Gastrocnemius medialis (tissue), 4 donors: ENCODE measurements at places on chromosomes 1 and 21. TPM values are rescaled to one million over a fixed set of nuclear protein-coding genes. Genes with fewer than 3 reads are reported as not detected.

- H3K36me3 ChIP-seq = no peaks in the 10 kb centered on the region
- no peak overlapping the region for H3K4me3 ChIP-seq
- no peaks in the 10 kb centered on the region for H3K4me1 ChIP-seq
- H3K27ac ChIP-seq = no peak overlapping the region
- no peak for DNase-seq
Observed at GRCh38 chr1:179598631-179599030, 7.0 kb downstream of the TDRD5 start.

DNA sequence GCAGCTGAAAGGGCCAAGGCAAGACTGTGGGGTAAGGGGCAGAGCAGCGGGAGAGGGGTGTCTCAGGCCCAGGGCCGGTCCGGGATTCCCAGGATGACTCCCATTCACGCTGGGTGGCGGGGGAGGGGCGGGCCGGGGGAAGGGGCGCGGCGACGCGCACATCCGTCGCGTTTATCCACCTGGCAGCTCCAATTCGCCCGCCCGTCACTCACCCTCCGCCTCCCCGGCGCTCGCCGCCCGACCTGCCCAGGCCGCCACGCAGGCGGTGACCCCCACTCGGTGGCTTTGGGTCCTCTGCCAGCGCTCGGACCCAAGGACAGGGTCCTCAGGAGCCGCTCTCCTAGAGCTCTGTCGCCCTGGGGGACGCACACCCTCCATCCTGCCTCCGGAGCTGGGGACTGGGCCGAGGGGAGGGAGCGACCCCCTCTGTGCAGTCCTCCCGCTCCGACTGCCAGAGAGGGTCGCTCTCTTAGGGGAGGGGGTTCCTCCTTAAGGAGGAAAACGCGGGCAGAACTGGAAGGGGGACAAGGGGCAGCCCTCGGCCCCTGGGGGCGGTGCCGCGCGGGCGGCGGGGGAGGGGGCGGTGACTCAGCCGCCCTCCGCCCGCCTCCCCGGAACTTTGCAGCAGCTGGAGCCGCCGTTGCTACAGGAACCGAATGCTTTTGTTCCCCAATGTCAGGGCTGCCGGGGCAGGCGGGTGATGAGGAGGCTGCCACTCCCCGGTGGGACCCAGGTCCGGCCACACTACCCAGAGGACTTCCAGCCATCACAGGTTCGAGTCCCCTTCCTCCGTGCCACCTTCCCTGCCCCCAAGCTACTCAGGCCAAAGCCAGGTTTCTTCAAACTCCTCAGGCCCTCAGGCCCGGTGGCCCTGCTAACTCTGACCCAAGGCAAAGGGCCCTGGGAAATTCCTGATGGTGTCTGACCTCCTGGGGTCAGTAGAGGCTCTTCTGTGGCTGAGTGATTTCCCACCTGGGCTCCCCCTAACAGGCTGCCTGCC lies 3.4 kb downstream of the ADGRB2 start:
- no peak for DNase-seq
- H3K4me1 ChIP-seq = peaks cover 19% of the 10 kb centered on the region
- no peak overlapping the region for H3K27ac ChIP-seq

DNA sequence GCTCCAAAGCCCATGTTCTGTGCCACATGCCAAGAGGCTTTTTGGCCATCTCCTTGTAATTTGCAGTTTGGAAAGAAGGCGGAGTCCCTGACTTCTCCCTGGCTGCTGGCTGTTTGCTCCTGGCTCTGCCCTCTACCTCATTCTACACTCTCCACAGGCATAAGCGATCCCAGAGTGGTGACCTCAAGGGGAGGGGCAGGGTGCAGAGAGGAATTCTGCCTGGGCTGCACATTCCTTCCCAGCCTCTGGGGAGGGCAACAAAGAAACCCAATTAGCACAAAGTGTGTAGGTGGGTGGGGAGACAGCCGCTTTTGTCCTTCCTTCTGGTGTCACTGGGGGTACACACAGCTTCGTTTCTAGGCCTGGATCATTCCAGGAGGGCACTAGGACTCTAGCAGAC lies 95.3 kb downstream of the HIVEP3 start:
- no peaks in the 10 kb centered on the region for H3K36me3 ChIP-seq
- no peaks in the 10 kb centered on the region for H3K27me3 ChIP-seq
- no peak for DNase-seq
- H3K4me3 ChIP-seq = no peak overlapping the region
- H3K27ac ChIP-seq = no peak overlapping the region

The ANKRD34A gene
- total RNA-seq = 5.3 TPM

The SPRR4 gene
- not detected for total RNA-seq

The GADD45A gene
- 157 TPM for total RNA-seq
